ENCODE measurements at places on chromosomes 12 and 14.

- DNase-seq, result no peak
These were observed 79.6 kb downstream of the PITPNM2 start for GRCh38 chr12:123071099-123071800.

GRCh38 chr12:56315249-56315621 lies 553 bp downstream of the CNPY2 start:
- DNase-seq, result no peak

GRCh38 chr14:75217508-75218206 lies 41.2 kb upstream of the TMED10 start:
- DNase-seq, result no peak

- no peak for DNase-seq
These were observed 5.7 kb downstream of the SERPINA9 start for GRCh38 chr14:94470311-94470710.

- no peak for DNase-seq
These were observed 3.9 kb upstream of the ENDOU start for GRCh38 chr12:47729233-47729632.

DNA sequence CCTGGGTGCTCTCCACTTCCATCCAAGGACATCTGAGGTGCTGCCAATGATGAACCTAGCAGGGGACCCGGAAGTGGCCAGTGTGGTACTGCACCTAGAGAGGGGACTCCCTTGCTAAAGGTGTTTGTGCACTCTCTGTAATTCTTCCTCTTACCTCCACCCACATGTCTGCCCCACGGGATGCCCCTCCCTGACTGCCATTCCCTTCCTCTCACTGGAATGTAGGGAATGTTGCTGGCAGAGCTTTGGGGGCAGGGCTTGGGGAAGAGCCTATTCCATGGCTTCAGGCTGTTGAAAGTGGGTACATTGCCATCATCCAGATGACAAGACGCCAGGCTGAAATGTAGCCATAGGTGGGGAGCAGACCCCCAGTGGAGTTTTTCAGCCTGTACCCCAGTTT lies 153.2 kb downstream of the SMOC1 start:
- DNase-seq, result no peak

GRCh38 chr12:6392504-6392903 lies 8.5 kb downstream of the LTBR start:
- no peak for DNase-seq

GRCh38 chr14:92439537-92440344 lies 73.8 kb upstream of the RIN3 start:
- DNase-seq, result no peak

DNA sequence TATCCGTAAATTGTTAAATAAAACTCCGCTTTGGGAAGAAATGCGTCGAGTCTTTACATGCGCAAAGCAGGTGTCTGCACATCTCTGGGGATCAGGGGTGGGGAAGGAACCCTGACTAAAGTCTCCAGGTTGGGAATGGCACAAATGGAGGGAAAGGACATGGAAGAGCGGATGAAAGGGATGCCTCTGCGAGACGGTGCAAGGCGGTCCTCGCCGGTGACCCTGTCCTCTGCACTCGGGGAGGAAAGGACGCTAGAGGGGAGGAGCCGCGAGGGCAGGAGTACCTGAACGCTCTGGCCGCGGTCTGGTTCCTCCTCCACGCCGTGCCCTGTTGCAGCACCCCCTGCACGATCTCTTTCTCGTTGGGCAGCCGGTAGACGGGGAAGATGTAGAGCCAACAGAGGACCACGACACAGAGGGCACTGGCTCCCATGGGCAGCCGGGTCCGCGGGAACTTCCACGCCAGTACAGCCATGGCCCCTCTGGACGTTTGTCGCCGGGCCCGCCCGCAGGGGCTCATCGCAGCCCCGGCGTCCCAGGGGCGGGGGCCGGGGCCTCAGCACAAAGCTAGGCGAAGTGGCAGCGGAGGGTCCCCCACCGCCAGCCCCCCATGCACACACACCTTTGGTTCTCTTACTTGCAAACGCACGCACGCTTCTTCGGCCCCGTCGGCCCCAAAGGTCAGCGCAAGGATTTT lies 646 bp downstream of the ST8SIA1 start:
- DNase-seq, result no peak

DNA sequence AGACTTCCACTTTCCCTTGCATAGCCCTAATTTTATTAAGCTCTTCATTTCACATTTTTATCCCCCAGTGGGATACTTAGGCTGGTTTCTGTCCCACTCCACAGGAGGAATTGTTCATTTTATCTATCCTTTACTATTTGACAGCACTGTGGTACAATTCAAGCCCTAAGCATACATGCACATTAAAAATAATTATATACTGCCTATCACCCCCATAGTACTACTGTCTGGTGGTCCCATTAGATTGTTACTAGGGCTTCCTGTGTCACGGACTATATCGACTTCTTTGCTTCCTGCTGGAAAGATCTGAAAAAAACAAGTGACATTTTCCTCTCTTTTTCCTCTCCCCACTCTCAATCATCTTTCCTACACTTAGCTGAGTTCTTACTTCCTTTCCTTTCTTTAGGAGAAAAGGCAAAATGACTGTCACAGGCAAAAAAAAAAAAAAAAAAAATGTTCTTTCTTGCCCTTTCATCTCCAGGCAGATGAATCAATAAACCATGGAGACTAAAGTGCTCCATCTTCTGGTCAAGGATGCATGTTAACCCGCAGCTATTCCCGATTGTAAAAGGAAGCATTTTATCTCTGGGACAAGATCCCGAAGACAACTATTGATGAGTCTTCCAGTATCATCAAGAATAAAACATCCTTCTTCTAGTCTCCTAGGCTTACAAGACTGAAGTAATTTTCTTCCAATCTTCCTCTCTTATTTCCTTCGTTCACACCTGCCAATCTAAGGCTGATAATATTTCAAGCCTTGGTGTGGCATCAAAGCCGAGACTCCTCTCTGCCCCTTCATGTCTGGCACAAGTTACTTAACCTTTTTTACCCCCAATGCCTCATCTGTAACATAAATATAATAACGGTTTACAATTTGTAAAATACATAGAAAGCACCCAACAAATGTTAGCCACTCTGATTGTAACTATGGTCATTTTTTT lies 94.4 kb upstream of the PLEKHG7 start:
- DNase-seq, result no peak

DNA sequence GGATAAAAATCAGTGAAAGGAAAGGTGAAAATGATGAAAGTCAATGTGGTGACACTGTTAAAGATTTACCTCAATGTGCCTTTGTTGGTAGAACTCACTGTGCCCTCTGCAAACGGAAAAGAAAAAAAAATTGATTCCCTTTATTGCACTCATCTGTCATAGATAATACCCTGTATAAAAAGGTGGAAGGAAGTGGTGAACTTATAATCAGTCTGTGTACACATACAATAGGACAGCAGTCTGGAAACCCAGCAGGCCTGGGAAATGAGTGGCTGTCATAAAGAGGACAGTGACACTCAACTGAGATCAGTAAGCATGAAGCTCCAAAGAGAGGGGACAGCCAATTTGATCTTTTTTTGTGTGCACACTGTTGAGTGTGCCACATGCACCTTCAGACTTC lies 364.7 kb downstream of the NOVA1 start:
- no peak for DNase-seq

- DNase-seq, result no peak
These were observed 871.1 kb upstream of the MGAT4C start for GRCh38 chr12:87127272-87127671.

- no peak for DNase-seq
These were observed 130.9 kb downstream of the DENND5B start for GRCh38 chr12:31460024-31460423.

- no peak for DNase-seq
These were observed 81.6 kb upstream of the FAR2 start for GRCh38 chr12:29067430-29067829.

GRCh38 chr14:60008042-60008441 lies 83.7 kb upstream of the PCNX4 start:
- no peak for DNase-seq

GRCh38 chr14:56193347-56193746 lies 75.1 kb downstream of the PELI2 start:
- no peak for DNase-seq

DNA sequence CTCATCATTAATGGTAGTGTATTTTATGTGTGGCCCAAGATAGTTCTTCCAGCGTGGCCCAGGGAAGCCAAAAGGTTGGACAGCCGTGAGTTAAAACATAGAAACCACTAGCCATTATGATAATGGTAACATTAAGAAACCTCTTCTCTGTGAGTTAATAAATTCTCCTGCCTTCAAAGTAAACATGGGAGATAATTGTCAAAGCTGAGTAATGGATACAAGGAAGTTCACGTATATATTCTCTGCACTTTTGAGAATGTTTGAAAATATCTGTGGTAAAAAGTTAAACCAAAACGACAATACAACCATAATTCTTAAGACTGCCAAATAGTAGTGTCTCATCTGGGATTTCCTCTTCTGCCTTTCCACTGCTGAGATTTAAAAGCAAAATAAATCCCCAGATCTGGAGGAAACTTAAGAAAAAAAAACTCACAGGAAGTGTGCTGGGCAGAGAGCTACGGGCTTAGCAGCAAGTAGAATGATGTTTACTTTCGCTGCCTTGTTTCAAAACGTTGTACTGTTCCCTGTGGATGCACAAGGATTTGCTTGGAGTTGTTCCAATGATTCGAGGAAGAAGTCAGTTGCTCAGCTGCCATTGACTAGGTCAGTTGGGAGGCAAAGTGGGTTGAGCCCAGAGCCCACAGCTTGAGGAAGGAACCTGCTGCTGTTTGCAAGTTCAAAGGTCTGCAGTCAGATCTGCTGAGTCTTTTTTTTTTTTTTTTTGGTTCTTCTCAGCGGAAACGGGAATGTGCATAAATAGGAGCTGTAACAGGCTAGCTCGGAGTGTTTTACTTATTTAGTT lies 1.7 kb downstream of the TPCN1 start:
- peak; percentile 90 for DNase-seq

DNA sequence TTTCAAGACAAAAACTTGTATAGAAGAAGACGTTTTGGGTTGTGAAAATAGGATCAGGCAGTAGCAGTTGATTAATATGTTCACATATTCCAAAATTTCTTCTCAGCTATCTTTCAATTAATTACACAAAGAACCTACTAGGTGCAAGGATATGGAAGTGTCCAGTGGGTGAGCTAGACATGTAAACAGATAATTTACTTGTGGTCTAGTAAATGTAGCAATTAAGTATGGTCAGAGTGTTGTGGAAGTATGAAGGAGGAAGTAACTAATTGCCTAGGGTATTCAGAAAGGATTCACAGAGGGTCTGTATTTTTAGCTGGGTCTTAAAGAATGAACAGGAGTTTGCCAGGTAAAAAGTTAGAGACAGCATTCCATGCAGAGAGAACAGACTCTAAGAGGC lies 5.9 kb downstream of the GOLGA5 start:
- DNase-seq, result no peak

DNA sequence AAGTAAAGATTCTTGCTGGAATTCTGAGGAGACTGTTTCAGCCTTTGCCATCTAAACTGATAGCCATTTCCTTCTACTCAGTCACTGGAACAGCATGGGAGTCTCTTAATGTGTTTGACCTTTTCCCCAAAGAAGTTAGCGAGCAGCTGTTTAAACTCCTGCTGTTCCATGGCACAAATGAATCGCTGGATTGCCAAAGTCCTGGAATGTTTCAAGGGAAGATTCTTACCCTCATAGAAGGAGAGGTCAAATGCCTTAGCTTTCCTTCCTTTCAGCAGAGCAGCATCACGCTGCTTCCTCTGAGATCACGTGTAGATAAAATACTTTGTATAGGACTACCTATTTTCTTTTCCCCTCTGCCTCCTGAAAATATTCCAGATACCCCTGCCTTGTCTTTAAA lies 10.5 kb upstream of the NR2C1 start:
- peak; percentile 45 for DNase-seq

- DNase-seq, result no peak
These were observed 209.7 kb upstream of the BMP4 start for GRCh38 chr14:54166049-54166950.

DNA sequence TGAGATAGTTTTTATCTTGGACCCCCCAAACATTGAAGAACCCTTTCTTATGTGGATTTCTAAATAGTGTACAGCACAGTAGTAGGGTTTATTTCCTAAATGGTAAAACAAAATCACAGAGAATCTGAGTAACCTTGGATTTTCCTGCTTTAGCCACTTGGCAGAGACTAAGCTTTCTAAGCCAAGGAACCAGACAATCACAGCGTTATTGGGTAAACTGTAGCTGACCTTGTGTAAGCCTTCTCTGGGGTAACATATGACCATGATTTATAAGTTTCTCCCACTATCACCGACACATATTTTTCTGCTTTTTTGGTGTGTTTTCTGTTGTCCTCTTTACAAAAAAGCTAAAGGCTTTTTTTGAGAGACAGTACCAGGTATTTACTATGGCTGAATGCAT lies 136.3 kb upstream of the PZP start:
- no peak for DNase-seq

GRCh38 chr12:82359115-82359478 lies 768 bp downstream of the METTL25 start:
- DNase-seq, result no peak

All from glomerular endothelial cell (primary cell).